ENCODE measurements at places on chromosomes 12 and 14. TPM values are rescaled to one million over a fixed set of nuclear protein-coding genes. Genes with fewer than 3 reads are reported as not detected.

Gene TSPAN19
- total RNA-seq, result not detected

- H3K36me3 ChIP-seq, result no peaks in the 10 kb centered on the region
- peak; percentile 25 for DNase-seq
- H3K27ac ChIP-seq, result no peak overlapping the region
- no peak overlapping the region for H3K4me3 ChIP-seq
- H3K4me1 ChIP-seq, result peaks cover 30% of the 10 kb centered on the region
- no peaks in the 10 kb centered on the region for H3K27me3 ChIP-seq
These were observed 255.0 kb downstream of the NAV3 start for GRCh38 chr12:78085542-78086182.

DNA sequence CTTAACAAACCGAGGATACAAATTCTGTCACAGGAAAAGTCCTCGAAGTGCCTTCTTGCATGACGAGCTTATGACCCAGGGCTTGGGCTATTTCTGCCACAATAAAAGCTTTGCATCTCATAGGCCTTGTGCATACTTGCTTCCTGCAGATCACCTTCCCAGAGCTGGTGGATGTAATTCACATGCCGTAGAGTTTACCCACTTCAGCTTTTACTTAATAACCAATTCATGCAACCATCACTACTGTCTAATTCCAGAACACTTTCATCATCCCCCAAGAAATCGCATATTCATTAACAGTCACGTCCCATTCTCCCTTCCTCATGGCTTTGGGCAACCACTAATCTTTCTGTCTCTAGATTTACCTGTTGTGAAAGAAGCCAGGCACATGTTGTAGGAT, 9.0 kb upstream of the BDKRB1 start:
- no peaks in the 10 kb centered on the region for H3K27me3 ChIP-seq
- no peaks in the 10 kb centered on the region for H3K4me1 ChIP-seq
- no peak overlapping the region for H3K27ac ChIP-seq

- H3K4me1 ChIP-seq, result peaks cover 28% of the 10 kb centered on the region
- no peaks in the 10 kb centered on the region for H3K36me3 ChIP-seq
- no peak overlapping the region for H3K4me3 ChIP-seq
- H3K27ac ChIP-seq, result peak overlapping the region; percentile 1
- peak; percentile 82 for DNase-seq
These were observed 38.2 kb upstream of the MAP1LC3B2 start for GRCh38 chr12:116520801-116521471.

DNA sequence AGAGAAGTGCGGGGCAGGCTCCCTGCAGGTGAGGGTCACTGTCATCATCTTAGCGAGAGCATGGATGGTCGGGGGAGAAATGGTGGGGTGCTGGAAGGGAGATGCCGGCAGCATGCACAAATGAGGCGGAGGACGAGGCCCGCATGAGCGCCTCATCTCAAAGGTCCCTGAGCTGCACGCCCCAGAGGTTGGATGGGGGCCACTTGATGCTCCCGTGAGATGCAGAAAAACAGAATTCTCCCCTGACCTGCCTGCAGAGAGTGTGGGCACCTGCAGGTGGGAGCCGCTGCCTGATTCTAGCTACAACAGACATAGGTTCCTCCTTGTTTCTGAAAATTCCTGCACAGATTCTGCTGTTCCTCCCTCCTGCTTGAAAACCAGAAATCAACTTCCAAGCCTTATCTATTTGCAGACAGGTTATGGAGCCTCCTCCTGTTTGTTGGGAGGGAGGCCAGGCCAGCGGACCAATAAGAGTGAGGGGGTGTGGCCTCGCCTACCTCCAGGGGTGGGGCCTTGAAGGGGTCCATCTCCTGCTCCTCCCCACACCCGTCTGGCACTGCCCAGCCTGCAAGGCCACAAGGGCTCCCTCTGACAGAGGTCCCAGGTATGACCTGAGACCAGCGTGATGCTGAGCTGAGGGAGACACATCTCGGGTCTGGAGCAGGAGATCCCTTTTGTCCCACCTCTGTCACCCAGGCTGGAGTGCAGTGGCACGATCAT, 67.2 kb downstream of the KDM2B start:
- peaks cover 13% of the 10 kb centered on the region for H3K36me3 ChIP-seq
- no peak overlapping the region for H3K4me3 ChIP-seq
- no peak overlapping the region for H3K27ac ChIP-seq
- no peaks in the 10 kb centered on the region for H3K27me3 ChIP-seq
- DNase-seq, result peak; percentile 44

DNA sequence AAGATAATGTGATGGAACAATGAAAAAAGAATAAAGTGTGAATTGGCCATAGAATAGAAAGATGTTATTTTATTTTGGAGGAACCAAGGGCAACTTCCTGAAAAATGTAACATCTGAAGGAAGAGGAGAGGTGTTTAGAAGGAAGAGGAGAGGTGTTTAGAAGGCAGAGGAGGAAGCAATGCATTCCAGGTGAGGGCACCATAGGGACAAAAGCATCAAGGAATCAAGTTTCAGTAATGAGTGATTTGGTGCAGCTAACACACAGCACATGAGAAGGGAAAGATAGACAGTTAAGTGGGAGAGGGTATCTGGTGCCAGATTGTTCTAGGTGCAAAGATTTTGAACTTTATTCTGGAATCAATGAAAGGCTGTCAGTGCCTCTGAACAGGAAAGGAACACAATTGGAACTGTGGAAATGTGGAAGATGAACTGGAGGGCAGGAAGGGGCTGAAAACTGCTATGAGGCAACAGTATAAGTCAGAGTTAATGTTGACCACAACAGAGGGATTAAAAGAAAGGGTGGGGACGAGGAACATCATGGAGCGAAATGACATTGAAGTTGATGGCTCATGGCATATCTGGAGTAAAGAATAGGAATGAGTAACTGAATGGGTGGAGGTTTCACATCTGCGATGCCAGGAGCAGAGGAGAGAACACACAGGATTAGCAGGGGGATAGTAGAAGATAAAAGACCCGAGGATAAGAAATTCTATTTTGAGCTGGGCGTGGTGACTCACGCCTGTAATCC, 326.6 kb downstream of the LRIG3 start:
- no peak overlapping the region for H3K4me3 ChIP-seq
- H3K36me3 ChIP-seq, result no peaks in the 10 kb centered on the region
- H3K27me3 ChIP-seq, result no peaks in the 10 kb centered on the region

DNA sequence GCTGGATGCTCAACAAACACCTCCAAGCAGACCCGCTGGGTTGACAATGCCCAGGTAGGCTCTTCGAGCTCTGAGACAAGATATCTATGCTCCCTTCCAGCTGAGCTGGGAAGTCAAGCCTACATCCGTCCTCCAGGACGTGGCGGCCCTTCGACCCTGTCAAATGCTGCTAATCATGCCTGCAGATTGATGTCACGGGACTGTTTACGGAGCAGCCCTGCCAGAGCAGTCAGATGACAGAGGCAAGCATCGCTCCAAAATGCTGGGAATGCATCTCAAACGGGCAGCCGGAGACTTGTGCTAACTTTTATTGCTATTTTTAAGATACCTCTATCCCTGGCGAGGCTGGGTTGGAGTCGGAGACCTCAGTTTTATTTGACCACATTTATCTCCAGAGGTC, 139.2 kb downstream of the NTF3 start:
- no peak for DNase-seq
- no peaks in the 10 kb centered on the region for H3K36me3 ChIP-seq
- H3K27me3 ChIP-seq, result peaks cover 70% of the 10 kb centered on the region
- H3K27ac ChIP-seq, result no peak overlapping the region

GRCh38 chr14:61187196-61187905, 93.8 kb downstream of the TMEM30B start:
- no peaks in the 10 kb centered on the region for H3K27me3 ChIP-seq
- H3K36me3 ChIP-seq, result no peaks in the 10 kb centered on the region
- no peak overlapping the region for H3K27ac ChIP-seq
- DNase-seq, result no peak

GRCh38 chr12:59196989-59197388, 276.7 kb upstream of the LRIG3 start:
- no peaks in the 10 kb centered on the region for H3K4me1 ChIP-seq
- no peaks in the 10 kb centered on the region for H3K27me3 ChIP-seq
- no peak overlapping the region for H3K4me3 ChIP-seq
- DNase-seq, result no peak
- no peaks in the 10 kb centered on the region for H3K36me3 ChIP-seq

DNA sequence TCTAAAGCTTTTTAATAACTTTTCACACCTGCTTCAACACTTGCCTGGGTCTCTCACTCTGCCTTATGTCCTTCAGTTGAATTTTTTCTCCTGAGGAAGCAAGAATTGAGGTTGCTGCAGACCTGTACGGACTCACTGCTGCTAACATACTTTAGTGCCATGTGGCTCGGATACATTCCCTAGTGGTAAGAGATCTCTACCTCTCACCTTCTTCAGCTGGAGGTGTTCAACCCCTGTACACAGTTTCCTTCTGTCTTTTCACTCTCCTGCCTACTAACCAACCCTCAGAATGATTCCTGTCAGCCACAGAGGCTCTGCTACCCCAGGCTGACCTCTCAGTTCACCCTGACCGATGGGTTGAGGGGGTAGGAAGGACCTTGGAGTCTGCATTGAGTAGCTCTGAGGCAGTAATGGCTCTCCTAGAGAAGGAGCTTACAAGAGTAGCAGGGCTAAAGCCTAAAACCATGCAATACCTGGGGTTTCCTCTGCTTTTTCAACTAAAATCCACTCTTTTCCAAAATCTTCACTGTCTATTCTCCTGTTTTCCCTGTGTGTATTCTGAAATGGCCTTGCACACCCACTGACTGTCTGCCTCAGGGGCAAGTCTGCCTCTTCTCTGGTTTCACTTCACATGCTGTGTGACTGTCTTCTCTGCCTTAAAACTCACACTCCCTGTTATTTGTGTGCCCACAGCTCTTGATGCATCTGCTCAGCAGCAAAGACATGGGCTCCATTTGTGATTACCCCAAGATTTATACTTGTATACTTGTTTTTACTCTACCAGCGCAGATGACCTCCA, 14.0 kb upstream of the DHRS2 start:
- H3K4me1 ChIP-seq, result no peaks in the 10 kb centered on the region
- no peak overlapping the region for H3K27ac ChIP-seq
- no peak overlapping the region for H3K4me3 ChIP-seq
- DNase-seq, result no peak
- no peaks in the 10 kb centered on the region for H3K36me3 ChIP-seq
- peaks cover 19% of the 10 kb centered on the region for H3K27me3 ChIP-seq

GRCh38 chr14:55107766-55108554, 21.1 kb upstream of the LGALS3 start:
- H3K4me3 ChIP-seq, result no peak overlapping the region
- H3K27me3 ChIP-seq, result no peaks in the 10 kb centered on the region
- peak; percentile 95 for DNase-seq
- peak overlapping the region; percentile 87 for H3K27ac ChIP-seq
- H3K36me3 ChIP-seq, result no peaks in the 10 kb centered on the region
- H3K4me1 ChIP-seq, result peaks cover 19% of the 10 kb centered on the region

Gene POU6F1
- total RNA-seq, result 13.5 TPM

- H3K27me3 ChIP-seq, result no peaks in the 10 kb centered on the region
- H3K27ac ChIP-seq, result no peak overlapping the region
- H3K36me3 ChIP-seq, result no peaks in the 10 kb centered on the region
- H3K4me3 ChIP-seq, result no peak overlapping the region
- no peaks in the 10 kb centered on the region for H3K4me1 ChIP-seq
These were observed 40.4 kb downstream of the ERH start for GRCh38 chr14:69357544-69358200.

GRCh38 chr14:23146351-23146910, 27.4 kb upstream of the CEBPE start:
- H3K36me3 ChIP-seq, result no peaks in the 10 kb centered on the region
- H3K4me1 ChIP-seq, result peaks cover 36% of the 10 kb centered on the region
- H3K4me3 ChIP-seq, result no peak overlapping the region
- H3K27ac ChIP-seq, result no peak overlapping the region

DNA sequence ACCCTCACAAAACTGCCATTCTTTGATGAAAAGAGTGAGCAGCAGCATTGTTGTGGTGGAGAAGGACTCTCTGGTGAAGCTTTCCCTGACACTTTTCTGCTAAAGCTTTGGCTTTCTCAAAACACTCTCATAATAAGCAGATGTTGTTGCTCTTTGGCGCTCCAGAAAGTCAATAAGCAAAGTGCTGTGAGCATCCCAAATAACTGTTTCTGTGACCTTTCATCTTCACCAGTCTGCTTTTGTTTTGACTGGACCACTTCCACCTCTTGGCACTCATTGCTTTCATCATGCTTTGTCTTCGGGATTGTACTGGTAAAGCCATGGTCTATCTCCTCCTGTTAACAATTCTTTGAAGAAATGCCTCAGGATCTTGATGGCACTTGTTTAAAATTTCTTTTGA, 424.7 kb upstream of the TMPO start:
- no peak for DNase-seq
- no peaks in the 10 kb centered on the region for H3K4me1 ChIP-seq
- H3K27me3 ChIP-seq, result peaks cover 25% of the 10 kb centered on the region
- H3K36me3 ChIP-seq, result no peaks in the 10 kb centered on the region

GRCh38 chr14:44529026-44529425, 21.9 kb upstream of the FSCB start:
- H3K4me3 ChIP-seq, result no peak overlapping the region
- peaks cover 19% of the 10 kb centered on the region for H3K4me1 ChIP-seq
- H3K27me3 ChIP-seq, result no peaks in the 10 kb centered on the region
- peak overlapping the region; percentile 41 for H3K27ac ChIP-seq
- no peaks in the 10 kb centered on the region for H3K36me3 ChIP-seq

GRCh38 chr12:89547101-89547500, 21.3 kb upstream of the POC1B start:
- no peak overlapping the region for H3K4me3 ChIP-seq
- H3K4me1 ChIP-seq, result peaks cover 13% of the 10 kb centered on the region
- no peak overlapping the region for H3K27ac ChIP-seq
- no peak for DNase-seq

Gene RHOJ
- 30.2 TPM for total RNA-seq

Gene RBM19
- total RNA-seq, result 46.0 TPM

DNA sequence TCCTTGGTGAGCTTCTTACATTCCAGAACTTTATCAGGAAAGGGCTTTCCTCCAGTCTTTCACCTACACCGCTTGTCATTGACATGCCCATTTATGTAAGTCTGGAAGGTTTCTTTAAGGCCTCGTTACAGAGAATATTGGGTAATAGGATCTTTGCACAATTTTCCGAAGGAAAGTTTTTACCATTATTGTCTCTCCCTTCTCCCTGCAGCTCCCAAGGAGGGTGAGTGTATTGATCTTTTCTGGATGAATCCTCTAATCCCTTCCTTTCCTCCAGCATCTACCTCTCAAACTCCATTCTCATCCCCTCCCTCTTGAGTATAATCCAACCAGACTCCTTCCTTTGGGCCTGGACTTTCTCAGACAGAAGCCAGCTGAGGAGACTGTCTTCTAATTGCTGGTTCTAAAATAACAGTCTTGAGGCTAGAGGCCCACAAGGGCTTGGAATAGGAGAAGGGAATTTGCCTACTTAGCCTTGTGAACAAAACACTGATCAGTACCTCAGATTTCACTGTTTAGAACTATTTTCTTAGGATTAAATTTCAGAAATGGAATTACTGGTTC, 21.8 kb downstream of the WNK1 start:
- no peak overlapping the region for H3K4me3 ChIP-seq
- no peak overlapping the region for H3K27ac ChIP-seq
- no peaks in the 10 kb centered on the region for H3K36me3 ChIP-seq
- peaks cover 20% of the 10 kb centered on the region for H3K4me1 ChIP-seq
